ENCODE measurements at places on chromosomes 2 and 18.

GRCh38 chr2:195632856-195633572 is 24.0 kb upstream of the SLC39A10 start:
- no peak for DNase-seq

- DNase-seq: no peak
These were observed 539.9 kb downstream of the NR4A2 start for GRCh38 chr2:155792666-155793065.

GRCh38 chr2:197672371-197672893 is 3.0 kb downstream of the RFTN2 start:
- peak; percentile 25 for DNase-seq

DNA sequence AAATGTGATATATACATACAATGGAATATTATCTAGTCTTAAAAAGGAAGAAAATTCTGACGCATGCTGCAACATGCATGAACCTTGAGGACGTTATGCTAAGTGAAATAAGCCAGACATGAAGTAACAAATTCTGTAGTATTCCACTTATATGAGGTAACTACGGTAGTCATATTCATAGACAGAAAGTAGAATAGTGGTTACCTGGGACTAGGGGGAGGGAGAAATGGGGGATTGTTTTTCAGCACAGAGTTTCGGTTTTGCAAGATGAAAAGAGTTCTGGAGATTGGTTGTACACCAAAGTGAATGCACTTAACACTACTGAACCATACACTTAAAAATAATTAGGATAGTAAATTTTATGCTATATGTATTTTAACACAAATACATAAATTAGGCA is 215.9 kb upstream of the FBXO11 start:
- DNase-seq: no peak

DNA sequence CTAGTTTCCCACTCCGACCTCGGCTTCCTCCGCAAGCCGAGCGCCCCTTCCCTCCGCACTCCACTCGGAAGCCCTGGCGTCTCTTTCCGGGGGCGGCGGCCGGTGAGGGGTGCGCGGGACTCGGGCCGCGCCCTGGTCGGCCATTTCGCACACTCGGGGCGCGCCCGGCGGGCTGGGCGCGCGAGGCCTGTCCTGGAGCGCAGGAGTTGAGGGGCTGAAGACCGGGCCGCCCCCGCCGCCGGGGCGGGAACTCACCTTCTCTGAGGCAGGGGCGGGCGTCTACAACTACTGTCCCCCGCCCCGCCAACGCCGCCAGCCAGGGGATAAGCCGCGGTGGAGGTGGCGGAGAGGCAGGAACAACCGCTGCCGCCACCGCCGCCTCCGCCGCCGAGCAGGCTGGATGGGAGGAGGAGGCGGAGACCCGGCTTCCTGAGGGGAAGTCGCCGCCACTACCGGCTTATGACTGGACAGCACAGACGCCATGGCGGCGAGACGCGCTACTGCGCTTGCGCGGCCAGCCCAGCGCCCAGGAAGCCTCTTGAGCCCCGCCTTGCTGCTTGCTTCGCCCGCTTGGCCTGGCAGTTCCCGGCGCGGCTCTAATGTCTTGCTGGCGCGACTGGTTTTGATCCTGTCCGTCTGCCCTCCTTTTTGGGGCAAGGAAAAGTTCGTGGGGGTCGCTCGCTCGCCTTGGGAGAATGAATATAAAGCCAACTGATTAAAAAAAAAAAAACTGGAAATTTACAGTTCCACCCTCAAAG is at the start of gene KRCC1:
Gene KRCC1 (minus strand): TSS at position 413 of the 758 bp plus-strand sequence. CDS start 27,220 bp downstream, outside the sequence.
- DNase-seq: peak; percentile 46

- DNase-seq: no peak
These were observed 2.8 kb downstream of the CNDP2 start for GRCh38 chr18:74498712-74499627.

GRCh38 chr2:13474538-13474937 is 757.8 kb downstream of the TRIB2 start:
- no peak for DNase-seq

DNA sequence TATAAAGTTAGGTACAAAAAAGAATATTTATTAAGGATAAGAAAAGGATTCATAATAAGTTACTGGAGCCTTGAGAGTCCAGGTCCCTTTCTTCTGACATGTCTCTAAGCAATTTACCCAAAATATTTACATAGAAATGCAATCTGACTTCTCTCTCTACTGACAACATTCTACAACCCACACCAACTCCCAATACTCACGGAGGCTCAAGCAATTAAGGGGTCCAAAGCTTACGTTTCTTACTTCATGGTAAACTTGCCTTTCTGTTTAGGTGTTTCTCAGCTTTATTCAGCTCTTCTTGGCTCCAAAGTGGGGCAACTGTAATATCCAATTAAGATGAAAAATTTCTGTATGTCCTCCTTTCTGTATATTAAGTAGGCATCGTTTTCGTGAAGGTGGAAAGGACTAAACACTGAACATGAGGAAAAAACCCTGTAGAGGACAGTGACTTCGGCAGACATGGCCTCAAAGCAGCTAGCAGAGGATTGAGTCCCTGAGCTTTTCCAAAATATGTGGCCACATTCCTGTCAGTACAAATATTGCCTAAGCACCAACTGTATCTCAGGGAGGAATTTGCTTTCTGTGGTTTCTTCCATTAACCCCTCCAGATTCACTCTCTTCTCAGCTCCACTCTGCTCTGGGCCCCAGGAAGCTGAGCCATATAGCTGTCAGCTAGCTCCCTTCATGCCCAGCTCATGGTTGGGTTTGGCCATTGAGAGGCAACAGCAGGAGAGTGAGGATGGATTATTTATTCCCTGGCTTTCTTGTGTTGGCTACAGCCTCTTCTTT is 67.9 kb upstream of the GLS start:
- no peak for DNase-seq

- DNase-seq: no peak
These were observed 2.5 kb upstream of the UGT1A7 start for GRCh38 chr2:233679196-233679595.

GRCh38 chr2:42957861-42958301 is 165.5 kb upstream of the HAAO start:
- DNase-seq: no peak

DNA sequence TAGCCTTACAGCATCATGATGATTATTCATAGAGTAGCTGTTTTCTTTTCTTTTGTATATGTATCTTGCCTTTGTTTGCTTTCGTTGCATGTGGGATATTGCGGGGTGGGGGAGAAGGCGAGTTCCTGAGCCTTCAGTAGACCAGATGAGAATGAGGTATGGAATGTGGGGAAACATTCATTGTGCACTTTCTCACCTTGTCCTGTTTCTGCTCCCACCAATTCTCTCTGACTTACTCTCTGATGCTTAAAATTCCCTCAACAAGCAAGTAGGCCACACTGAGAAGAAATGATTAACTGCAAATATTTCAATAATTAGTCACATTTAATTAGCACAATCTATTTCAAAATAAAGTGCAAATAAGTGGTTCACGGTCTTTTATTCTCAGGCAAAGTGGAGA is 31.0 kb downstream of the GKN2 start:
- peak; percentile 26 for DNase-seq

GRCh38 chr2:189841019-189841418 is 56.8 kb downstream of the PMS1 start:
- DNase-seq: no peak

GRCh38 chr2:84940088-84940470 is 30.9 kb upstream of the KCMF1 start:
- DNase-seq: no peak

- DNase-seq: no peak
These were observed 159.7 kb upstream of the CCDC195 start for GRCh38 chr2:224875841-224876240.

DNA sequence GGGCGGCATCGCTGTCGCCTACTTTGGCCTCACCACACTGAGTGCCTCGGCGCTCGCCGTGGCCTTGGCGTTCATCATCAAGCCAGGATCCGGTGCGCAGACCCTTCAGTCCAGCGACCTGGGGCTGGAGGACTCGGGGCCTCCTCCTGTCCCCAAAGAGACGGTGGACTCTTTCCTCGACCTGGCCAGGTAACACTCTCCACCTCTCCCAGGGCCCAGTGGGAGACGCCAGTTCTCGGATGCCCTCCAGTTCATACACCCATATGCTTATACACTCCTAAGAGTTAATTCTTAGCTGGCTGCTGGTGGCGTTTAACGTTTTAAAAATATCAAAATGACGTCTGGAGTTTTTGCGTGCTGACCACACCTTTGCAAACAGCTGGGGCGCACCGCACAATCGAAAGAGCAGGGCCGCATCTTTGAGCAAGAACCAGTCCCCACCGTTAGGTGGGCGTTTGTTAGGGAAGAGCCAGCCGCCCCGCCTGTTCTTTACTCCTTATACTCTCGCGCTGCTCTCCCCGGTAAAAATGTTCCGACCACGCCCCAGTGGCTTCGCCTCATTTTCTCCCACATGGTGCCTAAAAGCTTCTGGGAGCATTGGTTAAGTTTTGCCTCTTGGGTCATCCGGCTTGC is 899 bp downstream of the SLC1A4 start:
- DNase-seq: no peak

DNA sequence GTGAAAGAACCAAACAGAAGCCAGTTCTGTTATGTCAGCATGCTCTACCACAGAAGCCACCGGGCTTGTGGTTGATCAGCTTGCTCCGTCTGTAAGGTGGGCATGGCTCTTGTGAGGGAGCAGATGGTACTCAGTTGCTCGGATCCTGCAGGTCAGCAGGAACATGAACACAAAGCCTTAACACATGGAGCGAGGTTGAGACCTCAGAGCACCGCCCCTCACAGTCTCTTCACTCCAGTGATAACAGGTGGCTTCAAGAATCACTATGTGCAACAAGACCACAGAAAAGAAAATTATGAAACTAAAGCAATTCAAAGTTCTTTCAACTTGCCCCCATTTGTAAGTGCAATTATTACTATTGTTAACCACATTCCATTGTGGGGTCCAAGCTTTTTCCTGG is 72.1 kb downstream of the OSBPL6 start:
- DNase-seq: no peak

- DNase-seq: no peak
These were observed 120.9 kb downstream of the PTGR3 start for GRCh38 chr18:75088021-75088506.

DNA sequence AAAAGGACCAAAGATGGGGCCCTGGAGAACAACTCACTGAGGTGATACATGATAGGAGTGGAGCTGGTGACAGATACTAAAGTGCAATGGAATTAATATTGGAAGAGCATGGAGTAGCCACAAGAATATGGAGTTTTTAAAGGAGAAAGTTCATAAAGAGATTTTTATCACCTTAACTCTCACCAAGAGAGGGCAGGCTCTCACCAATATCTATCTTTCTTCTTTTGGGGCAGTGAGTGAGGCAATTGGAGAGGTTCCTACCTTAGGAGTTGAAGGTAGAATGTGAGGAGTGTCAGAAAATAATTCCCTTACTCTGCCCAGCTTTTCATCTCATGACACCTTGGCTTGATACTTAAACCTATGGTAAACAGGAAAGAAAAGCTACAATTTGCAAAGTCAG is 233.7 kb upstream of the CWC22 start:
- no peak for DNase-seq

GRCh38 chr2:37885329-37885993 is 39.6 kb upstream of the RMDN2 start:
- no peak for DNase-seq

DNA sequence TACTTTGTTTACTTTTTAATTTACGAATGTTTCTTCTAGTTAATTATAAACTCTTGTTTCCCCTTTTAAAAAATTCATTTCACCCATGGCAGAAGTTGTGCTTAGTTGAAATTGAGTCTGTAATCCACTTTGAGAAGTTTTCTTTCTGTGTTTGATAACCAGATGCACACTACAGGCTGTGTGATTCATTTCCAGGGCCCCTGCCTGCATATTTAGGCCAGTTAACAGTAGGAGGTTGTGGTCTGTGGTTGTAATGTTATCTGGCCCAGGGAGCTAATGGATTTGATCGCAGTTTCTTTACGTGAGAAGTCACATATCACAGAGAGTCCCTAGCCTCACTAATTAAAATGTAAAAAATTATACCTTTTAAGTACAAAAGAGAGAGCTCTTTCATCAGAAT is 3.3 kb downstream of the CDH7 start:
- no peak for DNase-seq

DNA sequence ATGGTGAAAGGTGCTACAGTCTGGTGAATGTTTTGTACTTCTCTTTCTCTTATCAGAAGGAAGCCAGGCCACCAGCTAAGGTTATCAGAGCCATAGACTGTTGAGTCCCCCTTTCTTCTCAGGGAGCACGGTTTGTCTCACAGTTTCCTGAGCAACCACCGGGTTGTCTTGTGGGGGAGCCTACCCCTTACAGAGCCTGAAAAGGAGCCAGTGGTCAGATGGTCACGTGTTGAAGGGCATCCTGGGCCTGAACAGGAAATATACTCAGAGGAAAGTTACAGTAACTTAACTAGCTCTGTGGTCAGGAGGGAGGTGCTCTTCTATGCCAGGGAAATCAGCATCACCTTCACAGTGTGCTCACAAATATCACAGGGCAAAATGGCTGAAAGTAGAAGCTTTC is 11.6 kb downstream of the CD28 start:
- no peak for DNase-seq

- no peak for DNase-seq
These were observed 47.5 kb downstream of the EMILIN2 start for GRCh38 chr18:2894131-2894840.

GRCh38 chr2:157168501-157168900 is 89.0 kb upstream of the GALNT5 start:
- no peak for DNase-seq

DNA sequence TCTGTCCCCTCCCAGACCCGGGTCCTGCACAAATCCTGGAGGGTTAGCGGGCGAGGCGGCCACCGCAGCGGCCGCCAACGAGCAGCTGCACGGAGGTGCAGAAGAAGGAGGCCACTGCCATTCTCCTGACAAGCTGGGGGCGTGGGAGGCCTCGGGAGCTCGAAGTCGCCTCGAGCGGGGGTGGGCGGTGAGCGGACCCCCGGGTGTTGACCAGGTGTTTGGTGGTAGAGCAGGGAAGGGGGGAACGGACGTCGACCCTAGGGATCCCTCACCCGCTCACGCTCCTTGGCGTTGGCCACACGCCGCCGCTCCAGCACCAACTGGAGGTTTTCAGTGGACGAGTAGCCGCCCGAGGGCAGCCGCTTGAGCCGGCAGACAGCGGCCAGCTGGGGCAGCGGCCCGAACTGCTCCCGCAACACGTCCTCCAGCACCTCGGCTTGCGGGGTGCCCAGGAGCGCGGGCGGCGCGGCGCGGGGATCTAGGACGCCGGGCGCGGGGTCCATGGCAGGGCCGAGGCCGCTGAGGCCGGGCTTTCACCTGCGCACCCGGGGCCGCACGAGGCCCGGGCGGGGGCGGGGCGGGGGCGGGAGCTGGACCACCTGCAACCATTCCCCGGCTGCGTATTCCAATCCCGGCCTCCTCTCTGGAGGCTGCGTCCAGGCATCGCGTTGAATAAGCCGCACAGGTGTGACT is at the start of gene FIGLA:
Gene FIGLA (minus strand): TSS at position 508 of the 693 bp plus-strand sequence. CDS start 5 bp downstream, at position 503.
- no peak for DNase-seq

GRCh38 chr2:226215902-226216503 is 583.6 kb downstream of the IRS1 start:
- DNase-seq: no peak

DNA sequence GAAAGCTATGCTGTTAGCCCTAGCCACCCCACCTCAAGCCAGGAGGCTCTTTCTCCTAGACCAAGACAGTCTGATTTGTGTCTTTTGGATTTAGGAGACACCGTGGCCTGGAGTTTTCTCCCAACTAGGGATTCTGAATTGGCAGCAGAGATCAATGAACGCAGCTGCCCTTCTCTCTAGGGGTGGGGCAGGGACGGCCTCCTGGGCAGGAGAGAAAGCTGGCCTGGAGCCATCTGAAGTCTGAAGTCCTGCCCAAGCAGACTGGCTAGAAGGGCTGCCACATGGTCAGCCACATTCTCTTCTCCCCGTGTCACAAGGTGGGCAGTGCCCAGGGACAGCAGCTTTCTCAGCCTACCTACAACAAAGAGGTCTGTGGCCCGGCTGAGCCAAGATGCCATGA is 45.1 kb downstream of the PIEZO2 start:
- no peak for DNase-seq
